GM23338 (cell line): ENCODE measurements at places on chromosomes 4 and X.

DNA sequence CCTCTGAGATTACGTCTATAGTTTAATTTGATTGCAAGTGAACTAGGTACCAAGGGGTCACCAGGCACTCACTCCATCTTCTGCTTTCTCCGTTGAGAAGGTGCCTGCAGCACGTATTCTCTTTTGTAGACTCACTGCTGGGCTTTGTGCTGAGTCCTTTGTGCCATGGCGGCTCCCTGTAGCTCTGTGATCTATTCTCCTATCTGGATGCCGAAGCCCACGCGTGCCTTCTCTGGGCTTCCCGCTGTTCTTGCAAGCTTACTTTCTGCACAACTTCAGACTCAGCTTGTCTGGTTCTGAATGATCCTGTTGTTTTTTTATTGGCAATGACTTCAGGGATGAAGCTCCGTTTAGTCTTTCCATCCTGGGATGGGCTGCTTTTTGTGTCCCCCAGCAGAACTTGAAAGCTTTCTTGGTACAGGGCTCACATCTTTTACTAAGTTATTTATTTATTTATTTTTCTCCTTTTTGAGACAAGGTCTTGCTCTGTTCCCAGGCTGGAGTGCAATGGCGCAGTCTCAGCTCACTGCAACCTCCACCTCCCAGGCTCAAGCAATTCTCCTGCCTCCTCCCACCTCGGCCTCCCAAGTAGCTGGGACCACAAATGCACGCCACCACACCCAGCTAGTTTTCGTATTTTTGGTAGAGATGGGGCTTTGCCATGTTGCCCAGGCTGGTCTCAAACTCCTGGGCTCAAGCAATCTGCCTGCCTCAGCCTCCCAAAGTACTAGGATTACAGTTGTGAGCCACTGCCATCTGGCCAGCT is 100.9 kb upstream of the NKX1-1 start:
- no peak for DNase-seq

GRCh38 chr4:80980239-80980638 is 50.3 kb upstream of the BMP3 start:
- no peak for DNase-seq

DNA sequence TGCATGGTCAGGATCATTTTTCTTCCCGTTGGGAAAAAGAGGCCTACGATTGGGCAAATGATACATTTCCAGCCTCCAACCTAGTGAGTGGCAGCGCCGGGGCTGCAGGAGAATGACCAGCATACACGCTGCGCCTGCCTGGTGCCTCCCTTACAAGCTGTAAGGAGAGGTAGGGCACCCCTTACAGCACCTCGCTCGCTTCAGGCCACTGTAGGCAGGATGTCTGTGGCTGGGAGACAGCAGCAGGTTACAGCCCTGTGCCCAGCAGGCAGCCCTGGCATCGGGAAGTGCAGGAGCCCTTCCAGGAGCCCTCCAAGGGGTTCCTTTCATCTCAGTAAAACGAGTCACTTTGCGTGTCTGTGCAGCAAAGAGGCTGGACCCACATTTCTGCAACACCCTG is 88.4 kb downstream of the EVC start:
- DNase-seq, result no peak

DNA sequence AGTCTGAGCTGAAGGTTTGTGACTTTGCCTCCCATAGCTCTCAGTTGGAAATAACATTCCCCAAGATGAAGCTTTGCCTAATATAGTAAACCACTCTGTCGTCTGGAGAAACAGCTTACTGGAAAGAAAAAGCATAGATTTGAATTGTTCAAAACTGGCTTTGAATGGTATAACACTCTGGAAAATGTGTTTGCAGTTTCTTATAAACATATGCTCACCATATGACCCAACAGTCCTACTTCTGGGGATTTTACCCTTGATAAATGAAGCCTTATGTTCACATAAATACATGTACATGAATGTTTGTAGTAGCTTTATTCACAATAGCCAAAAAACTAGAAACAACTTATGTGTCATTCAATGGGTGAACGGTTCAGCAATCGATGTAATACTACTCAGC is 10.2 kb downstream of the VEGFD start:
- DNase-seq, result no peak
